ENCODE measurements at places on chromosomes 16 and 17. TPM values are rescaled to one million over a fixed set of nuclear protein-coding genes. Genes with fewer than 3 reads are reported as not detected.

FGF11 gene
- polyA plus RNA-seq, result 1.6 TPM

ASGR1 gene
- 10.4 TPM for polyA plus RNA-seq

CLDN9 gene
- 7.1 TPM for polyA plus RNA-seq

TBC1D3E gene
- not detected for polyA plus RNA-seq

SLC22A31 gene
- 0.60 TPM for polyA plus RNA-seq

KRT15 gene
- polyA plus RNA-seq, result 2.3 TPM

TNS4 gene
- polyA plus RNA-seq, result 0.28 TPM

KRT31 gene
- not detected for polyA plus RNA-seq

LRRC36 gene
- polyA plus RNA-seq, result 67.8 TPM

SYCE1L gene
- 5.4 TPM for polyA plus RNA-seq

NOS2 gene
- polyA plus RNA-seq, result 2.9 TPM

RNF112 gene
- 4.3 TPM for polyA plus RNA-seq

CNTNAP4 gene
- polyA plus RNA-seq, result 0.37 TPM

OTOP3 gene
- polyA plus RNA-seq, result not detected

TSPOAP1 gene
- 43.0 TPM for polyA plus RNA-seq

MNT gene
- 12.5 TPM for polyA plus RNA-seq

SLC5A11 gene
- 0.10 TPM for polyA plus RNA-seq

KRTAP4-1 gene
- polyA plus RNA-seq, result not detected

DCAF7 gene
- 82.7 TPM for polyA plus RNA-seq

KRTAP4-11 gene
- 0.13 TPM for polyA plus RNA-seq

MMP15 gene
- 40.9 TPM for polyA plus RNA-seq

ARHGAP44 gene
- 14.0 TPM for polyA plus RNA-seq

DPEP2NB gene
- polyA plus RNA-seq, result not detected

HOXB6 gene
- polyA plus RNA-seq, result 14.9 TPM

MYLK3 gene
- polyA plus RNA-seq, result 0.46 TPM

KRTAP2-1 gene
- polyA plus RNA-seq, result not detected

KRTAP9-6 gene
- 0.14 TPM for polyA plus RNA-seq
